AML-193 (cell line): ENCODE measurements at places on chromosomes 16 and 17.
A peak's percentile ranks its signal among the peaks of the same experiment; 100 is the strongest.

GRCh38 chr17:78019367-78019975 is 61.0 kb downstream of the TNRC6C start:
- DNase-seq: peak; percentile 60

- DNase-seq: no peak
Measured at GRCh38 chr16:75372236-75372856, 61.0 kb downstream of the CFDP1 start.

DNA sequence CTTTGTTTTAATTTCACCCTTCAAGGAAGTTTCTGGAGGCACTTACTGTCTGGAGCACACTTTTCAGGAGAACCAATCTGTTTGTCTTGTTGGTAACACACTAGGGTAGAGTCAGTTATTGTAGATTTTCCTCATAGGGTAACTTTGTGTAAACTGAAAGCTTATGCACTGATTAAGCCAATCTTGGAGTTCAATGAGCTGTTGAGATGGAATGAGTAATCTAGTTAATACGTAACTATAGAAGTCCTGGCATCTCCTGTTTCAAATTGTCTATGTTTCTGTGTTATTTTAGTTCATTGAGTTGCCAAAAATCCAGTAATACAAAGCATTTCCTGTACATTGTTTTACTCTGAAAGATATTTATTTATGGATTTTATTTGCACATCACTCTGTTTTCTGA is 111.6 kb upstream of the HAS3 start:
- DNase-seq: no peak

DNA sequence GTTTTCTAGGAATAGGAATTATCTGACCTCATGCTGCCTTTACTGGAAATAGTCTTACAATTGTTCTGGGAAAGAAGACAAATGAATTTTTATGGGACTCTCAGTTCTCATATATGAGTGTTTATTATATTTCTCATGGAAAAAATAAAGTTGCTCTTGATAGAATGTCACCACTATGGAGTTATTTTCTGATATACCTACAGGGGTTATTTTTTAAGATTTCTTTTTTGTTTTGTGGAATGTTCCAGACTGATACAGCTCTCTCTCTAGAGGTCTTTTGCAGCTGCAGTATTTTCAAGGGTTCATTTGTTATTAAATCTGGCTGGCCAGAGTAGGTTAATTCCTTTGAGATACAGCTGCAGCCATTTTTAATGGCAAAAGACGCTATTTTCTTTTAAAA is 100.7 kb downstream of the ABCA8 start:
- no peak for DNase-seq

GRCh38 chr16:66099306-66099705 is 267.2 kb upstream of the CDH5 start:
- no peak for DNase-seq

DNA sequence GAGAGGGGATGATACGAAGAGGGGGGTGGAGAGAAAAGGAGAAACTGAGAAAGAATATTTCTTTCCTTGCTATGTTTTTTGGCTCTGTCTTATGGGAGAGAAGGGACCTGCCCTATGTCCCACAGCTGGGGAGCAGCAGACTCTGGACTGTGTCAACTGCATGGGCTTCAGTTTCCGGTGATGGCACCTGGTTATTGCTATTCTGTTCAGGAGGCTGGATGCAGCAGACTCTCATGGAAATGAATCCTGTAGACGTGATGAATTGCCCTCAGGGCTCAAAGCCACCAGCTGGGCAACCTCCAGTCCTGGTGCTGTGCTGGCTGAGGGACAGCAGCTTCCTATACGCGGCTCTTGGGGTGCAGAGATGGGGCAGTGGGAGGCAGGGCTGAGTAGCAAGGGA is 121.2 kb downstream of the HAPSTR1 start:
- no peak for DNase-seq

DNA sequence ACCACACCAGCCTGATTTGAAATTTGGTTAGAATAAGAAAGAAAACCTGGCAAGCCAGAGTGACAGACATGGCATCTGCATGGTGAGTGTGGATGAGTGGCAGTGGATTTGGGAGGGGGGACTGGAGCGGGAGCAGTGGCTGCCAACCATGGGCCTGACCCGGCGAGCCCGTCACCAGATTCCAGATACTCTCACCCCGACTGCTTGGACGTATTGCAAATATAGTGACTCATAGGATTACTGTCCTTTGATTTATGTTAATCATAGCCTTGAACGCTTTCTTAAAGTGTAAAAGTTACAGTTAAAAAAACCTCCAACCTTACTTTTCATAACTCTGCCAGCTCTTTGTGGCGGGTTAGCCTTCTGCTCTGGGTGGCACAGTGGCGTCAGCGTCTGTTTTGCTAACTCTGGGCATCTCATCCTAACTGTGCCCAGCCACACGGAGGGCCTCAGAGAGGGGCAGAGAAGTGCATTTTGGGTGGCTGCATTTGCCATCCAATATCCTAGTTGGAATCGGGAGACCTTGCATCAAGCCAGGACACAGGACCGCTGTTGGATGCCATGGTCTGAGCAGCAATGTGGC is 26.8 kb upstream of the FOXK2 start:
- no peak for DNase-seq

DNA sequence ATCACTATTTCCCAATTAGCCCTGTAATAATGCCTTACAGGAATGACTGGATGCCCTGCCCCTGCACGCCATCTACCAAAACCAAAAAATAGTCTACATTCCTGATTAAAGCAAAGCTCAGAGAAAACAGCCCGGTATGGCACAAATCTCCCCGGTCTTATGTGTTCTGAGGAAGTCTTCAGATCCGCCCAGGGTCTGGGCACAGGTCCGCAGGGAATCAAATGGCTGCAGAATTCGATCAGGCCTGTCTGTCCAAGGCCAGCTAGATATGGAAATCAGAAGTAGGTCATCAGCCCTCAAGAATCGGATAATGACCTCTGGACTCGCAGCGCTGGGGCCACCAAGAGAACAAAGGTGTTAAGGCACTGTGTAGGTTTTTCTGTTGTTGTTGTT is 171.0 kb downstream of the ZFHX3 start:
- no peak for DNase-seq

DNA sequence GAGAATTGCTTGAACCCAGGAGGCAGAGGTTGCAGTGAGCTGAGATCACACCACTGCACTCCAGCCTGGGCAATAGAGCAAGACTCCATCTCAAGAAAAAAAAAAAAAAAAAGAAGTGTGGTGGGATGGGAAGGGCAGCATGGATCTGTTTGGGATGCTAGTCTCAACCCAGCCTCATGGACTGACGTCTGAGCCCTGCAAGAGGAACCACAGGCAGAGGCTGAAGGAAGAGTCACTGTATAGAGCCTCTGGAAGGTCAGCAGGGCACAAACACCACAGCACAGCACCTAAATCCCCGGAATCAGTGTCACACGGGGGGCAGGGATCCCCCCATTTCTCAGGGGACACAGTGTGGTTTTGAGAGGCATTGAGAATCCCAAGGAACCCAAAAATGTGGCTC is 10.9 kb upstream of the CXCL16 start:
- no peak for DNase-seq

DNA sequence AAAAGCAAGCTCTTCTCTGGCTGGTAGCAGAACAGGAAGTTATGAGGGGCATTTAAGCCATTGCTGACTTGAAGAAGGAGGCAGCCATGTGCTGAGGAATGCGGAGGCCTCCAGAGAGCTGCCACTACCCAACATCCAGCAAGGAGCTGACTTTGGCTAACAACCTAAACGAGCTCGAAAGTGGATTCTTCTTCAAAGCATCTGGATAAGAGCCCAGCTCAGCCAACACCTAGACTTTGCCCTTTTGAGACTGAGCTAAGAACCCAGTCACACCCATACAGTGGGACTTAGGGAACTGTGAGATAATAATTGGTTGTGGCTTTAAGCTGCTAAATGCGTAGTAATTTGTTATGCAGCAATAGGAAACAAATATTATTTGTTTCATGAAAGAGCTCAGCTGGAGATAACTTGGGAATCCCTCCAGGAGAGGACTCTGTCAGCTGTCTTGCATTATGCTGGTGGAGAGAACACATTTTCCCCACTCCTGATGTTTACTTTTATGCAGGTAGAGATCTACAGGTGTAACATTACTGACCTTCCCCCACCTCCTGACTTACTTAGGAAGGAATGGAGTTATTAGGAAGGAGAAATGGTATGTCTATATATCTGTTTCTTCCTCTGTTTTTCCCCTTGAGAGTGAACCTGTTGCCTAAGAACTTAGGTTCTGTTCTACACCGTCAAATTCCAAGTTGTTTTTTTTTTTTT is 52.7 kb upstream of the ZNF629 start:
- DNase-seq: no peak

DNA sequence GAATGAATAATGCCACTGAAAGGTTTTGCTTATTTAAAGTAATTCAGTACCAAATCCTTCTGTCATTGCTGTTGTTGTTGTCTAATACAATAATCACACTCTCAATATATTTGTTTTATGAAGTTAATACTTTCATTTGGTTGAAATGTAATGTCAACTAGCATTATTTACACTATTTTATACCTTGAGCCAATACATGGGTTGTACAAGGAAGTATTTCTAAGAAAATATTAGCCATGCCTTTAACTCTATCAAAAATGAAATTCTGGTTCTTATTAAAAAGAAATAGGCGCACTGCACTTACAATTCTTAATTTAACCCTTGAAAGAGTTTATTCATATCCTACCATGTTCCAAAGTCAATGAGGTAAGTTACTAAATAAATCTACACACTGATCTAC is 17.6 kb upstream of the ABCA10 start:
- DNase-seq: no peak

DNA sequence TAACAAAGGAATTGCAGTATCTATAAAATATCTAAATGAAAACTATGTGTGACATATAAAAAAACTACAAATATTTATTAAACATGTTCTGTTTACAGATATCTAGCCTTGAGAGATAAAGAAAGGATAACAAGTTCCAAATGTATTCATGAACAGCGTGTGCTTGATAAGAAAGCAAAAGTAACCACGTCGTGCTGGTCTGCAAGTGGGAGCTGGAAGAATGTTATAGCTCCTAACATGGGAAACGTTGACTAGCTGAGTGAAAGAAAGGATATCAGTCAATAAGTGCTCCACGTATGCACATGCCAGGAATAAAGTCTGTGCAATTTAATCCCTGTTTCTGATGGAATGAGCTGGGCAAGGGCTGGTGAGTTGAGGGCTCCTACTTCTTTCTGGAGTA is 71.2 kb upstream of the CDYL2 start:
- no peak for DNase-seq

GRCh38 chr16:11056090-11056992 is 112.0 kb downstream of the CLEC16A start:
- DNase-seq: no peak

- no peak for DNase-seq
Measured at GRCh38 chr16:88548131-88548874, 21.9 kb upstream of the ZC3H18 start.

- DNase-seq: peak; percentile 11
Measured at GRCh38 chr16:9225527-9226316, 134.3 kb downstream of the HAPSTR1 start.

- DNase-seq: peak; percentile 84
Measured at GRCh38 chr17:19978209-19978802, 678 bp upstream of the AKAP10 start.

DNA sequence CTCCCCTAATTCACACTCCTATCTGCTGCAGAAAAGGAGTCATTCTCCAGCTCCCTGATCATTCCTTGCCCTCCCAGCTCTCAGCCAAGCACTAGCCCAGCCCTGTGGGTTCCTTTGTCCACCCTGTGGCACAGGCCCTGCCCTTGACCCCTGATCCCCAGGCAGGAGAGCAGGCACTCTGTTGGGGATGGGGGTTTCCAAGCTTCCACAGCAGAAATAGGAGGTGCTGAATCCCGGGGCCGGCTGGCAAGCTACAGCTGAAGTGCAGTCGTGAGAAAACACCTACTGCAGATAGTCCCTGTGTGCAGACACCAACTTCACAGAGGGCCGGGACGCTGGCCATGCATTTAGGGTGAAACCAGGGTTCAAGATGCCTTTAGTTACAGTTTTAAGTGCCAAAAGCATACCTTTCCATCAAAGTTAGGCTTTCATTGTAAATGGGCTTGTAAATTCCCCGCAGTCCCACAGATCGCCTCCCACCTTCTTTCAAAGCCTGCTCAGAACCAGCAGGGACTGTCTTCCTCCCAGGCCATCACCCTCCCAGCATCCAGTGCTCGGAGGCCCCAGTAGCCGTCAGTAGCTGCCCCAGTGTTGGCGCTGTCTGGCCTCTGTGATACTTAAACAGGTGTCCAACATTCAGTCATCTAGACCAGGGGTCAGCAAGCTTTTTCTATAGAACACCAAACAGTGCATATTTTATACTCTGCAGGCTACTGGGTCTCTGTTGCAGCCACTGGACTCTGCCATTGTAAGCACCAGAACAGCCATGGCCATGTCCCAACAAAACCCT is 10.6 kb downstream of the CPSF4L start:
- DNase-seq: no peak

- no peak for DNase-seq
Measured at GRCh38 chr17:30381340-30381659, 2.6 kb downstream of the CPD start.

- no peak for DNase-seq
Measured at GRCh38 chr16:56931271-56931891, 561 bp upstream of the HERPUD1 start.

DNA sequence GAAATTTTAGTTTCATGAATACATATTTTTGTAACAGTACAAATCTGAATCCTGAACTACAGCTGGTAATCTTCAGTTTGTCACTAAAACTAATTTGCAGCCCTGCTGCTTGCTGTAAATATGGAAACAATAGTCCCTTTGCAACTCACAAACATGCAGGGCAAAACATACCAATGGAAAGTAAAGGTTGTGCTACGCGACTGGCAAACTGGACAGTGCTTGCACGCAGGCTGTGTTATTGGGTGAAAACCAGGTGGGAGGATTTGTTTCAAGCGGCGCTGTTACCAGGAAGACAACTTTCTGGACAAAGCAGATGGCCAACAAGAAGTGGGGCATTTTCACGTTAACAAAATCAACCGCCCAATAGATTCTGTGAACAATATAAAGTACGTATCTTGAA is 93.5 kb downstream of the CDYL2 start:
- no peak for DNase-seq

DNA sequence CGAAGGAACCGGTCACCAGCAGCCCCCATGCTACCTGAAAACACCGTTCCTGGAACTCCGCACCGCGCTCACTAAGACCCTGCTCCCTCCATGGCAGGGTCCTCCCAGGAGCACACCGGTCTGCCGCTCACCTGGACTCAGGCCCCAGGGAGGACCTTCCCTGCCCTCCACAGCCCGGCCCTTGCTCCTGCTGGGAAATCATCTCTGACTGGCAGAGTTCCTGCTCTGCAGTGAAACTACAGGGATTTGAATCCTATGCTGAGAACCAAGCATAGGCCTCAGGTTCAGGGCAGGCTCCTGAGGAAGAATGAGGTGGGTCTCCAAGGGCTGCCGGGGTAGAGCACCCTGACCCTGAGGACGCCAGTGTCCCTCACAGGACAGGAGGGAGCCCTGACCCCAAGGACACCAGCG is 88.5 kb downstream of the KCNJ12 start:
- DNase-seq: no peak

DNA sequence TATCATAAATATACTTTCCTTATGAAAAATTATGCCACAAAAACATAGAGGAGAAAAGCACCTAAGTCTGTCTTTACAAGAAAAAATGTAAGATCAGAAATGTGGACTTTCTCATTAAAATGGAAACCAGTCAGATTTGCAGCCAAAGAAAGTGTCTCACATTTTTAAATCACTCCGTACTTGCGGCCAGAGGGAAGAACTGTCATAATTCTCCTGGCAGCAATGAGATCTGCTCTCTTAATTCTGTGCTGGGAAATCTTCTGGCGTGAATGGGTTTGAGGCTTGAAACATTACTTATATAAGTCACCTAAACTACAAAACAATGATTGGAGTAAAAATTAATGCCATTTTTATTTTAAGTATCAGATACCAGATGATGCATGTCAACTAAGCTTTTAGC is 10.7 kb downstream of the C16orf95 start:
- no peak for DNase-seq
